ENCODE measurements at places on chromosomes 16 and 17.

GRCh38 chr16:70692130-70692872 is 6.4 kb upstream of the MTSS2 start:
- DNase-seq, result no peak

DNA sequence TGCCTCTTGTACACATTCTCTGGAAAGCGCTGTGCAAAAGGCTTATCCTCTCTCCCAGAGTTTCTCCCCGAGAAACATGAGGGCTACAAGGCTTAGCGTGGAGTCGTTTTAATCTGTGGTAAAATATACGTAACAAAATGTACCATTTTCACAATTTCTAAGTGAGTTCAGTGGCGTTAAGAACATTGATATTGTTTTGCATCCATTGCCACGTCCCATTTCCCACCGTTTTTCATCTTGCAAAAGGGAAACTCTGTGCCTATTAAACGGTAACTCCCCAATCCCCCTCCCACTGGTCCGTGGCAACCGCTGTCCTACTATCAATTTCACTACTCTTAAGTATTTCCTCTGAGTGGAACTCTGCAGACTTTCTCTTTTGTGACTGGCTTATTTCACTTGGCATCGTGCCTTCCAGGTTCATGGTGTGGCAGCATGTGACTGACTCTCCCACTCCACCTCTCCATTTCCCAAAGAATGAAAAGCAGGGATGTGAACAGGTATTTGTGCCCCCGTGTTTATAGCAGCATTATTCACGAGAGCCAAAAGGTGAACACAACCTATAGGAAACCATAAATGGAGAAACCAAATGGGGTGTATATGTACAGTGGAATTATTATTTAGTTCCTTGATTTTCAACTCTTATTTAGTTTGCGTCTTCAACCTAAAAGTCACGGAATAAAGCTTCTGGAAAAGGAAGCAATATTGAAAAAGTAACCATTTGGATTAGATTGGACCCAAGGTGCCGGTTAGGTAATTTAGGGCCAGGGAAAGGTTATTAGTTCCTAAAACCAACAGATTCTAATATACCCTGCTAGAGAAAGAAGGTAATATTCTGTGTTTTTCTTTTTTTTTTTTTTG is 1.1 kb upstream of the USP32 start:
- no peak for DNase-seq

GRCh38 chr17:78665952-78666920 is 89.0 kb upstream of the DNAH17 start:
- DNase-seq, result no peak

DNA sequence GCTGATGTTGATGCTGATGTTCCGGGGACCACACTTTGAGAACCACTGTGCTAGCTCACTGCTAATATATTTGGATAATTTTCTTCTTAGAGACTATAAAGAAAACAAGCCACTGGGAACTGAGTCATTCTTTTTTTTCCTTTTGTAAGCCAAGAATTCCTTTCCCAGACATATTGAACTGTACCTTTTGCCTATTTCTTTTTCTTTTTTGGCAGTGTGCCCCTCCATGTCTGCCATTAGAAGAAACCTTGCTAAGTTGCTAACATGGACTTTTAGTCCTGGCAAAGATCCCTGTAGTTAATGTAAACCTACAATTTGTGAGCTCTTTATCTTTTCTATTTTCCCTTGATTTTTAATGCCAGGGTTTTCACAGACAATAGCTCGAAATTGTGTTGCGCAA is 17.3 kb upstream of the ERCC4 start:
- DNase-seq, result no peak

- no peak for DNase-seq
Measured at GRCh38 chr17:21171970-21172510, 41.9 kb downstream of the TMEM11 start.

- DNase-seq, result no peak
Measured at GRCh38 chr17:70588003-70588402, 418.7 kb downstream of the KCNJ2 start.

- no peak for DNase-seq
Measured at GRCh38 chr16:72164691-72165090, 7.3 kb downstream of the PMFBP1 start.

DNA sequence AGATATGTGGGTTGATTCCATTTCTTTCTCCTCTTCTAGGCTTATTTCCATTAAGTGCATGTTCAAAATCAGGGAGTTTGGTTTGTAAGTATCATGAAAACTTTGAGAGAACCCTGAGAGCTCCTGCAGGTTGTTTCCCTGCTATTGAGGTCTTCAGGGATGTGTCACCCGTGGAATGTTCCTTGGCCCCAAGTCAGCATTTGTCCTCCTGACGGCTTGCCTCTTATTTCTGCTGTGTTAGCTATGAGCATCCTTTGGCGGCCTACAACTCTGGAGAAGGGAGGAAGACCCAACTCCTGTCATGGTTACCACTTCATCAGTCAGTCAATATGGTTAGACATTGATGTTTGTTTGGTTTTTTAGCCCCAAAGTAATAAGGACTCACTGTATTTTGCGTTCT is 180.8 kb downstream of the FTO start:
- no peak for DNase-seq

- no peak for DNase-seq
Measured at GRCh38 chr17:11885051-11885450, 112.2 kb downstream of the ZNF18 start.

DNA sequence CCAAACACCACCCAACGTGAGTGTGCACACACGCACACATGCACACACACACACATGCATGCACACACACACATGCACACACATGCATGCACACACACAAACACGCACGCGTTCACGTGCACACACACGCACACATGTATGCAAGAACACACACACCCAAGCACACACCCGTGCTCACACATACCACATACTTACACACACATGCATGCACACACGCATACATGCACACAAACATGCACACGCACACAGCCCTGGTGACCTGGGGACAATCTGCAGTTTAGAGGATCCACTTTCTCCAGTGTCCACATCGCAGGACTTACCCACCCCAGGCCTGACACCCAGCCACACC is 6.2 kb downstream of the USH1G start:
- DNase-seq, result no peak

Measured in stimulated activated CD8-positive, alpha-beta memory T cell treated with anti-CD3 and anti-CD28 coated beads, Interleukin-15, amount 100 ng/mL, for 4 hours (primary cell).